ENCODE measurements at places on chromosomes 5 and 9. TPM values are rescaled to one million over a fixed set of nuclear protein-coding genes. Genes with fewer than 3 reads are reported as not detected.

KIAA0825 gene
- 0.29 TPM for total RNA-seq

PNPLA7 gene
- 0.59 TPM for total RNA-seq

TXN gene
- total RNA-seq: 1,142 TPM

FREM1 gene
- total RNA-seq: not detected

ZNF366 gene
- not detected for total RNA-seq
